ENCODE measurements at places on chromosomes 1 and 21.

DNA sequence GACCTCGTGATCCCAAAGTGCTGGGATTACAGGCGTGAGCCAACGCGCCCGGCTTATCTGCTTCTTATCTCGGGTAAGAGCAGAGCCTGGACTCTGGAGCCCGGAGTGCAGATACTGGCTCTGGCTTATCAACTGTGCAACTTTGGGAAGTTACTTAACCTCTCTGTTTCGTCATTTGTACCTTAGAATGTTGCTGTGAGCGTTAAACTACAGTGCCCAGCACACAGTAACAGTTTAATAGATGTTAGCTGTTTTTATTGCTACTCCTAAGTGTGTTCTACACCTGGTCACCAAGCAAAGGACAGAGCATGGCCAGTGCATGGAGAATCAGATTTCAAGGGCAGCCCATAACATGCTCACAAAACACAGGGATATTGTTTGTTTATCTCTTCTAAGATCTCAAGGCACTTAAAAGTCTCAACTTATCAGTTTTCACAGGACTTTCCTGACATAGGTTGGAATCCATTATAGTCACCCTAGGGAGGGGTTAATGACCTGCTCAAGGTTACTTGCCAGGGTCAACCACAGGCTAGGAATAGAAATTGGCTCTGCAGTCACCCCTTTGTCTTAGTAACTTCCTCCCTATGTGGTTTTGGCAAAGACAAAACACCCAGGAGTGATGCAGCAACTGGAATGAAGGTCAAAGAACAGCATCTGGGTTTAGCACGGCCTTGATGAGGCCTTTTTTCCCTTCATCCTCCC is 22.5 kb upstream of the SRP9 start:
- DNase-seq, result peak; percentile 64

GRCh38 chr1:6113745-6114144 is 66.4 kb downstream of the CHD5 start:
- no peak for DNase-seq

DNA sequence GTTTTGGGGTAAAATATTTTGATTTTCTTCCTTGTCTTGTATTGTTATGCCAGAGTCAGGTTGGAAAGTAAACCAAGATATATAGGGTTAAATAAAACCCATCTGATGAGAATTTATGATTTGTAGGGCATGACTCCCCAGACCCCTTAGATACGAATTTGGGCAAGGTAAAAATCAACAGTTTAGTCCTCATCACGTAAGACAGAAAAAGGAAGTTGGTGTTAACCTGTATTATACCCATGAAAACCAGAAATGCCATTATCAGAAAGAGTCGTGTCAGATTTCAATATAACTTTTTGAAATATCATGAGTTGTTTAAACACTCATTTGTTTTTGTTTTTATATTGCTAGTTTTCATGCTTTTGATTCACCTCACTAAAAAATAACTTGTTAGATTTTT is 11.8 kb downstream of the CEPT1 start:
- DNase-seq, result no peak

- no peak for DNase-seq
Observed at GRCh38 chr1:19804831-19805251, 5.1 kb upstream of the TMCO4 start.

DNA sequence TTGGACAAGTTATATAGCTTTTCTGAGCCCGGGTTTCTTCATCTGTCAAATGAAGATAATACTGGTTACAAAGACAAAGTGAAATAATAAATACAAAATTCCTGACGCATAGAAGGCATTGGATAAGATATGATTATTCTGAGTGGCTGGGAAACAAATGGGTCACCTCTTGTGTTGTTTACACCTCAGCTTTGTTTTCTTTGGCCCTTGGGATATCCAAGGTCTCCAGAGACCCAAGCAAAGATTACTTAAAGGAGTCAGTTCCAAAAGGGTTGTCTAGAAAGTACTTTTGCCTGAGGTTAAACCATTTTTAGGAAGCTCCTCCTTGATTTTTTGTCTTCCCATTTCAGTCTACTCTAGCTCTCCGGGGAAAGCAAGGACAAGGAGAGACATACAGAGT is 9.7 kb downstream of the KHDRBS1 start:
- no peak for DNase-seq

DNA sequence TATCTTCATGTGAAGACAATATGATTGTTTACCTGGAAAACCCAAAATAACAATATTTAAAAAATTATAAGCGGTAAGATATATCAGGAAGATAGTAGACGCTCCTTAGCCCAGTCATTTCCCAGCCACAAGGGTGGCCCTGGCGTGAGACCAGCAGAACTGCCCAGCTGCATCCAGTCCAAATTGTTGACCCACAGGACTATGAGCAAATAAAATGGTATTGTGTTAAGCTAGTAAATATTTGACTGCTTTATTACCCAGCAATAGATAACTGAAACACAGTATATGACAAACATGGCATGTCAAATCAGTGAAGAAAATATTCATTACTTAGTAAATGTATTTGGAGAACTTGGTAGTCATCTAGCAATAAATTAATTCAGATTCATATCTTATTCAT is 294.3 kb upstream of the SPAG17 start:
- DNase-seq, result no peak

GRCh38 chr1:223844787-223845036 is 1.0 kb downstream of the TP53BP2 start:
- DNase-seq, result no peak

DNA sequence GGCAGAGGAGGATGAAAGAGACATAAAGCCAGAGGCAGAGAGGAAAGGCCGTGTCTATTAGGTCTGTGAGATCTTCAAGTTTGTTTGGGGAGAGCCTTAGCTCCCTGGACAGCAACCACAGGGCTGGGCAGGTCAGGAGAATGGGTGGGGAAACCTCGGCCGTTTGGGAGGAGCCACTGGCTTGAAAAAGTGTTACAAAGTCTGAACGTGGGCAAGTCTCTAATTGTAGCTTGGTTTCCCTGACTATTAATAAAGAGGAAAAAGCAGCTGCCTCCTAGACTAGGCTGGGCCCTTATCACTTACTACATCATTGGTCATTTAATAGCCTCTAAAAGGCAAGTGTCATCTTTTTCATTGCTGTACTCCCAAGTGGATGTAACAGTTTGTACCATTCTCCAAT is at the start of gene CCDC17:
TSS of gene CCDC17 (minus strand) at position 83 of the 400 bp plus-strand sequence. CDS start 145 bp downstream, outside the sequence.
- no peak for DNase-seq

DNA sequence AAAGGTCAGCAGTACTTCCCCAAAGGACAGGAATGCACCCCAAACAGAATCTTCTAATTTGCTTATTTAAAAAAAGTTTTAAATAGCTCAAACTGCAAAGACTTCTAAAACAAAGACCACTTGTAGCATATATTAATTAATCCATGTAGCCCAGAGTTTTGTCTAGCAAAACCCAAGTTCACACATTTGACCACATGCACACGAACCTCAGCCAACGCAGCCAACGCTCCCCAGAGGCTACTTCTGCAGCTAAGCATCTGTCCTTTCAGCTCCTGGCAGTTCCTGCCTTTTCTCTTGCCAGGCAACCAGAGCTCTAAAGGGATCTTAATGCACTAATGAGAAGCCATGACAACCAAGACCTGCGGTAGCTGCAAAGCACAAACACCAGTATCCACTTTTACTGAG is 89.6 kb downstream of the RERE start:
- no peak for DNase-seq

DNA sequence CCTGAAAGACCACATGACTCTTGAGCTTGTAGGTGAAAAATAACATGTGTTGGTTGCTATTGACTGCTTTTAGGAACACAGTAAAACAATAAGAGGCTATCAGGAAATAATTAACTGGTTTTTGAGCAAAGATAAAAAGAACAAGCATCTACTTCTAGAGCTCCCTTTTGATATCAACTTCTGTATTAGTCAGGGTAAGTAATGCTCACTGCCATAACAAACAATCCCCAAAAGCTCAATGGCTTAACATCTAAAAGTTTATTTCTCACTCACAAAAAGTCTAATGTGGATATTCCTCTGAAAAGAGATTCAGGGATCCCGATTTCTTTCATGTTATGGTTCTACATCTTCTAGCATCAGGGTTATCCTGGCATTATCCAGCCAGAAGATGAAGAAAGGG is 25.3 kb upstream of the PROX1 start:
- DNase-seq, result no peak

DNA sequence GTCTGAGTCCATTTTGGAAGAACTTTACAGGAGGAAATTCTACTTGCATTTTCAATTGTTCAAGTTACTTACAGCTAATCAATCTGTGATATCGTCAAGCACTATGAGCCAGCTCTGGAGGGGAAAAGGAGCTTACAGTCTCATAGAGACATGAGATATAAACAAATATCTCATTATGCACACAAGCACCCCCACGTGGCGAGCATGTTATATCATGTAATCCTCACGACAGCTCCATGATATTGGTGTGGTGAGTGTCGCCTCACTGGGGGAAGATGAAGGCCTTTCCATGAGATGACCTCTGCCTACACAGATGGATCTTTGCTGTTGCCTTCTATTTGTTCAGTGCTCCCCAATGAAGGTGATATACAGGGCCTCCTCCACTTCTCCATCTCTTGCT is 34.6 kb downstream of the TNR start:
- DNase-seq, result peak; percentile 1

DNA sequence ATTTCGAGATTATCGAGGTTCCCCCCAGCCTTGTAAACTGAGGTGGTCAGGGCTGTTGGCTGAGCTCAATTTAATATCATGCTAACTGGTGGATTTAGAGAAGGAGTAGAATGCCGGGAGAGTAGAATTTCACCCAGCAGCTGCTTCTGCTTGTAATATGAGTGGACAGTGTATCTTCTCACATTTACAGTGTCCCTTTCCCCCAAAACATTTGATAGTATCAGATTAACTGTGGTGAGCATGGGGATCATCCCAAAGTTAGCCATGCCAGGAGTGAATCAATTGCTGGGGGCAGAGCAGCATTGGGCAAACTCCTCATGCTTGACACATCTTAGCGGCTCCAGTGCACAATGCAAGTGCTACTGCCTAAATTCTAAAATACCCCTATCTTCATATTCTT is 9.2 kb upstream of the PPFIA4 start:
- no peak for DNase-seq

DNA sequence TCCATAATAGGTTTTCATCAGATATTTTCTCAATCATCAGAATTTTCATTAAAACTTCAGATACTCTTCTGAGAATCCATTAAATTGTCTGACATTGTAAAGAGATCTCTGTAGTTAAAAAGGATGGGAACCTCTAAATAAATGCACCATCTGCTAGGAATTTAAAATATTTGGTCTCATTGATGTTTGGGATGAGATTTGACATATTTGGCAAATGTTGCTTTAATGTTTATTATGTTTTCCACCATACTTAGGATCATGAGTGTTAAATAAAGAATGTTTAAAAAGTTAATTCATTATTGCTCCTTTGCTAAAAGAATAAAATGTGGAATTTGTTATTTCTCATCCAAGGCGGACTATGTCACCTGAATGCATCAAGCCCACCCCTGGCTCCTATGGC is 85.5 kb upstream of the VANGL1 start:
- DNase-seq, result no peak

- no peak for DNase-seq
Observed at GRCh38 chr1:43861337-43861736, 72.3 kb upstream of the ARTN start.

DNA sequence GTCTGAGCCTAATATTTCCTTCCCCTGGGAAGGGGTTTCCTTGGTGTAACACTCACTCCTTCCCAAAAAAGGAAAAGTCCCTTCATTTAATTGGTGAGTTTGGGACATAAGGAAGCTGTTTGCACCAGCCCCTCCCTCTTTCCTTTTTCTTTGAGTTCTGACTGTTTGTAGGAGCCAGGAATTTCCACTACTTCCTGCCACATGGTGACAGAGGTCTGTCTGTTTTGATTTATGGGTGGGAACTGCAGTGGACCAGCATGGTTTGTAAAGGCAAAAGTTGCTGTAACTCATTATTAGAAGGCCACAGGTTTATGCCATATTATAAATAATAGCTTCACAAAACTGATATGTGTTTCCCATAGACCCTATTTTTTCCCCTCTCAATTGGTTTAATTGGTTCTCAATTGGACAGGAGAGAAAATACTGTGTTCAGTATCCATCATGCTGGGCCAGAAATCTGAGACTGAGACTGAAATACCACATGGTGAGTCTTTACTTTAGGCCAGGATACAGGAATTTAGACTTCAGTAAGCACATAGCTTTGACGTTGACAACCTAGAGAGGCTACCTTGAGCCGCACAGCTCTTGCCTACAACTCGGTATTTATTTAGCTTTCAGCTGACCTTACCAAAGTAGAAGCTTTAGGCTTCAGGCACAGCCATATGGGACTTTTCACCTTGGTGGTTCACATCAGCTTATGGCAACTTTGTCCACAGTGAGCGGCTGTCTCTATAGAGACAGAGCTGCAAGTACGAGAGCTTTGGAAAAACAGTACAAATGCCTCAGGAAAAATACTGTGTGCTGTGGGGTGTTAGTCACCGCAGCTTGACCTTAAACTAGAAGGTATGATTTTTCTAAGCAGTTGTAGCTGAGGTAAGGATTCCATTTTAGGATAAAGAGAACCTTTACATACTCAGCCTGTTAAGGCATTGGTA is 40.0 kb upstream of the RGS7 start:
- no peak for DNase-seq

DNA sequence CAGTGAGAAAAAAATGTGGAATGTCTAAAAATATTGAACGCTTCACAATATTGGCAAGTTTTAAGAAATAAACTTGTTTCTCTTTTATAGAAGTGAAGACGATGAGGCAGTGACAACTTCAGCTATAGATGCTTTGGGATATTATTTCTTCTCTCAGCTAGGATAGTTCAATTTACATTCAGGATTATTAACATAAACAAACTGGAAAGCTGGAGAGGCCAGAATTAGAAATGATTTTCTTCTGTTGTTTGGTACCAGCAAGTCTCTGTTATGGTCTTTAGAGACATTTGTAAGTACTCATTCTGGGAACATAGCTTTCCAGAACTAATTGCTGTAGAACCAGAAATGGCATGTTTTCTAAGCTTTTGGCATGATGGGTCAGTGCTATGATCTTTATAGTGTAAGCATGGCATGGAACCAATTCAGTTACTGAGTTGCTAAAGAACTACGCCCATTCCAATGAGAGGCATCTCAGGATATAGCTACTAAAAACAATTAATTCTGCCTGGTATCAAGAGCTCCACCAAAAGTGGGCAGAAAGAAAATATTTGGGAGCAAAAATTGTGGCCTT is 599.5 kb upstream of the B3GALT2 start:
- no peak for DNase-seq

DNA sequence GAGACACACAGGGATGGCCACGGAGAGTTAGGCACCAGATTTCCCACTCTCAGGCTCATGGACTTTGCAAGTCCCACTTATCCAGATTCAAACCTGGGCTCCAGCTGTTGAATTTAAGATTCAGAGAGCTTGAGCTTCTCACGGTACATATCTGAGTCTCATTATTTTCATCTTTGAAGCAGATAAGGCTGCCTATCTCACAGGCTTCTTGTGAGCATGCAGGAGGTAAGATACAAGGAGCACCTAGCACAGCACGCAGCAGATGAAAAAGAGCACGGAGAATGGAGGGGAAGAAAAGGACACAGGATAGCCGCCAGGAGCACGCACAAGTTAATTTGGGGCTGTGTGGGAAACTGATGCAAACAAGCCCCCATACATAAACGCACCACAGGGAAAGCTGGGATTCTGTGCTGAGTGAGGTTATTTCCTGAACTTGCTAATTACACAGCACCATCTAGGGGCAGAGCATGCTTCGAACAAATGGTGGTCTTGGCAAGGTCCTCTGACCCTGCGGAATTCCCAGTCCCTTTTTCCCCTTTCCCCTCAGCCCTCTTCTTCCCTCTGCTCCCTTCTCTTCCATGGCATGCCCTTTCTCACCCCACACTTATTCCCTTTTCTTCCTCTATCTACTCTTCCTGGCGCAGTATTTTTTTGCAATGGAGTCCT is 134.7 kb upstream of the VANGL1 start:
- DNase-seq, result peak; percentile 12

Data from KBM-7 (cell line).